ENCODE measurements at places on chromosomes 3 and 15.

DNA sequence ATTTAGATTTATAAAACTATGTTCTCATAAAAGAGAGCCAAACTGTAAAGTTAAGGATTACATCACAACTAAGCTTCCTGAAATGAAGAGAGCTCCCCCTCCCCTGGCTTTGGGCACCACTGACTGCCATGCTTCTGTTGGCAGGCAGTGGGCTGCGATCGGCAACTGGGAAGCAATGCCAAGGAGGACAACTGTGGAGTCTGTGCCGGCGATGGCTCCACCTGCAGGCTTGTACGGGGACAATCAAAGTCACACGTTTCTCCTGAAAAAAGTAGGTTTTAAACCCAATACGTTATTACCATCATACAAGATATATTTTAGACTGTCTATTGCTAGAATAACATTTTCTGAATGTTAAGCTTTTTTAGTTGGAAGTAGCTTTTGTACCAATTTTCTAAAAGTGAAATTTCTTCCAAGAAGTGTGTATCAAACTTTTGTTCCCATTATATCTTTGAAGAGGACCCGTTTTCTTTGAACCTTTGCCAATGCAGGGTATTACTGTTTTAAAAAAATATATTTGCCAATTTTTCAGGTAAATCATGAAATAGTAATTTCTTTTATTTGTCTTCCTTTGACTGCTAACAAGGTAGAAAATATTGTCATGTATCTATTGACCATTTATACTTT is 184.1 kb downstream of the ADAMTSL3 start:
- DNase-seq = no peak

DNA sequence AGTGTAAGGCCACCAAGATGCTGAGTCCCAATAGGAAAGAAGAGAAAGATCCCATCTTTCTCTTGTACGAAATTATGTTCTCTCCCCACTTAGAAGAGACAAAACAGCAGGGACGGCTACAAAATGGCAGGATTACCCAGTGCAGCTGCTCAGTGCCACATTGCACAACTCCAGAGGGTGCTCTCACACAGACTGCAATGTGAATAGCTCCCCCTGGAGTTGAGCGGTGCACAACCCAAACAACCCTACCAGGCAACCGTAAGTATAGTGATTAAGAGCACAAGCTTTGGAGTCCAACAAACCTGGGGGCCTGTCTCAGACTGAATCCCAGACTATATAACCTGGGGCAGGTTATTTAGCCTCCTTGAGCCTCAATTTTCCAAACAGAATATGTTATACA is 3.1 kb upstream of the BHLHE40 start:
- DNase-seq = no peak

DNA sequence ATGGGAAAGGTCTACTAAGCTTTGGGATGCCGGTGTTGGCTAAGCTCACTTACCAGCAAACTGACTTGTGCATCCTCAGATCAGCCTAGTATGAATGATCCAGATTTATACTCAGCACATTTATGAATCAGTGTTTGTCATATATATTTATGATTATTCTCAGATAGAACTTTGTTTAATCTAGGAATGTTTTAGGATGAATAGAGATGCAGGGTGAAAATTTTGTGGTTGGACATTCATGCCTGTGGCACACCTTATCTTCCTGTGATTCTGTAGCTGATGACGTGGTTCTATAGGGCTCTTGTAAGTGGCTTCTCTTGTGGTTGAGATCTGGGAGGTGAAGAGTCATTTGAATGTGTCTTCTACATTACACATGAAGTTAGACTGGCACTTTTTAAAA is 11.4 kb downstream of the CDIN1 start:
- no peak for DNase-seq

DNA sequence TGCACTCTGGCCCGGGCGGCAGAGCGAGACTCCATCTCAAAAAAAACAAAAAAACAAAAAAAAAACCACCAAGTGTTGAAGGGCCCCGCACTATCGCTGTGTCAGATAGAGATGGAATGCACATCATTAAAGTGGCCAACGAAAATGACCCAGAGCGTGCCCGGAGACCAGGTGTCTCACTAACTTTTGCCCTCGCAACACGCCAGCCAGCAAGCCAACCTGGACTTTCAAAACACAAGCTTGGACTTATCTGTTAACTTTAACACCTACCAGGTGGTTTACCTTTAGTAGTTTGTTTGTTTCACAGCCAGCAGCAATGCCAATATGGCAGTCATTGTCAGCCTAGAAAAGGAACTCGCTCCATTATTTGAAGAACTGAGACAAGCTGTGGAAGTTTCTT is 28.6 kb downstream of the FAM174B start:
- no peak for DNase-seq
